AML-193 (cell line): ENCODE measurements at places on chromosomes 5 and 9.

GRCh38 chr5:143551820-143552251, 148.3 kb upstream of the NR3C1 start:
- no peak for DNase-seq

DNA sequence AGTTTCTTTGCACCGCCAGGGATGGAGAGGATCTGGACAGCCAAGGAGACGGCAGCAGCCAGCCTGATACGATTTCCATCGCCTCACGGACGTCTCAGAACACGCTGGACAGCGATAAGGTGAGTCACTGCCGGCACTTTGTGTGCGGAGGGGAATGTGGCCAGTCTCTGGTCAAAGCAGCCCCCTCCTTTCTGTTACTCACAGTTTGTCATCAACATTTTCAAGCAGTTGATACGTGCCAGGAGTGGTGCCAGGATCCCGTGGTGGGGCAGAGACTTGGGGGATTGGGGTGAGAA, 175.1 kb upstream of the OTULINL start:
- no peak for DNase-seq

GRCh38 chr5:160118349-160119141, 705 bp downstream of the PWWP2A start:
- no peak for DNase-seq

- DNase-seq = no peak
These were observed 92.5 kb downstream of the SIL1 start for GRCh38 chr5:139105621-139106071.

DNA sequence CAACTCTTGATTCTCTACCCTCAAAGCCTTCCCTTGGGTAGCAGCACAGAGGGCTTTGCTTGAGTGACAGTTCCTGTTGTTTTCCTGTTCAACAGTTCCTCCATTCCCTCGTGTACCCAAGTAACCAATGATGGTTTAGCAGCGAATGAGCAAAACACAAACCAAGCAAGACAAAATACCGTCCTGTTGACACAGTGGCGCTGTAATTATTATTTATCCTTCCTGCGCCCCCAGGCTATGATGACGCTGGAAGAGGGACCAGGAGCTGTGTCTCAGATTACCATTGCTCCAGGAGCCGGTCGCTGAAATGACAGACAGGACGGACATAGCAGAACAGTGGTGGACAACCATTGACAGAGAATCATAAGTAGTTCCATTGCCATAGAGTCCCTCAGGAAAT, 154.8 kb downstream of the GADD45G start:
- DNase-seq = no peak

DNA sequence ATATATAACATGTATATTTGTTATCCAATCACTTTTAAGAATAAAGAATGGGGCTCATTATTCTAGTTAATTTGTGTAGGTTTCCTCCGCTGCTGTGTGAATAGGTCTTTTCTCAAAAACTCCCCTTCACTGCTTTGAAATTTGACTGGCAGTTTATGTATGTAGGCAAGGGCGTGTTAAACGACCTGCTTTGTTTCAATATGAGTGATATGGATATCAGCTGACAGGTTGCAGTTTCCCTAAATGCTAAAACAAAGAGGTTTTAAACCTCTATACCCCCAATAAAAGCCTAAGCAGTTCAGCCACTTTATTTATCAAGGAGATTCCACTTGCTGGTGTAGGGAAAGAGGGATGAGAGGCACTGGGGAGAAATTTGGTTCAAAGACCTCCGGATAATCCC, 159.6 kb downstream of the TMEM167A start:
- no peak for DNase-seq

DNA sequence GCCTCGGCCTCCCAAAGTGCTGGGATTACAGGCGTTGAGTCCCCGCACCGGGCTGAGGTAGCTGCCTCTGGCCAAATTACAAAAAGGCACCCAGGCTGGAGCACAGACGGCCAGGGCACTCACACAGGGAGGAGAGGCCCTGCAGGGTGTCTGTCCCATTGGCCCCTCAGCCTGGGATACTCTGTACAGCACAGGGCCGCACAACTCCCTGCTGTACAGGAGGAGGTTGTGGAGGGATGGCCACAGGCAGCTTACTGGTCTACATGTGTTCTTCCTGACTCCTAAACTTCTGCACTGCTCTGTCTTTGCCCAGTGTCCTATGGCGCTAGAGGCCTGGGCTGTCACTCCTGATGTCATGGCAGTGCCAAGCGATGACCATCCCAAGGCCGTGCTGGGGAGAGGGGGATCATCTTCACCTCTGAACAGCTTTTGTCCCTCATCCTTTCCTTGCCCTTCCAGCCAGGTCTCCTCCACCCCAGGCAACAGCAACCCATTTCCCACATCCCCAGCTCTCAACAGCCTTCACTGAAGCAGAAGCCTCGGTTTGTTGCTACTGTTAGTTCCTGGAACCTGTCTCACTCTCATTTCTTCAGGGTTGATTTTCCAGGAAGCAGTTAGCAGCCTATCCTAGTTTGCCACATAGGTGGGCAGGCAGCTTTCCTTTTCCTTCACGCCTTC, 1.8 kb upstream of the CNOT6 start:
- no peak for DNase-seq

- peak; percentile 93 for DNase-seq
These were observed 25.7 kb downstream of the FAM170A start for GRCh38 chr5:119655061-119655460.

- no peak for DNase-seq
These were observed 32.3 kb downstream of the GALNT12 start for GRCh38 chr9:98839724-98840123.

GRCh38 chr5:43065387-43065947, 25.3 kb upstream of the ANXA2R start:
- DNase-seq = peak; percentile 43

GRCh38 chr5:16178745-16179372, 732 bp downstream of the MARCHF11 start:
- DNase-seq = no peak

- DNase-seq = peak; percentile 6
These were observed 104.3 kb upstream of the PCSK1 start for GRCh38 chr5:96537386-96537785.

- no peak for DNase-seq
These were observed 10.9 kb downstream of the DAB2IP start for GRCh38 chr9:121662359-121662758.

DNA sequence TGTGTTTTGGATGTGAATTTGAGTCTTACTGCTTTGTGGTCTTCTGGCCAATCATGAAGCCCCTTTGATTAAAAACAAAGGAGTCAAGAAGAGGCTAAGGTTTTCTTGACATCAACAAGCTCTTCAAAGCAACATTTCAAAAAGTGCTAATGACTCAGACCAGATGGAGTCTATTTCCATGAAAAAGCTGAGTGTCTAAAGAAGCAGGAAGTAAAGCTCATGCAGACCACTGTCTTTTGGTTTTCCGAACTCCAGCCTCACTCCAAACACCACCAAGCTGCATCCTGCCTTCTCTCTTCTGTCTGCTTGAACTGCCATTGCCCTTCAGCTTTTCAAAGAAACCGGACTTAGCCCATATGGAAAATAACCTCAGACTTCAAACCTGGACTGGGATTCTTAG, 115.2 kb downstream of the PRDM6 start:
- DNase-seq = no peak

- DNase-seq = no peak
These were observed 15.4 kb downstream of the ZNF622 start for GRCh38 chr5:16450163-16450562.

- DNase-seq = no peak
These were observed 14.5 kb downstream of the PHF19 start for GRCh38 chr9:120862452-120862851.

GRCh38 chr5:150164211-150164980, 2.2 kb upstream of the CDX1 start:
- DNase-seq = no peak

DNA sequence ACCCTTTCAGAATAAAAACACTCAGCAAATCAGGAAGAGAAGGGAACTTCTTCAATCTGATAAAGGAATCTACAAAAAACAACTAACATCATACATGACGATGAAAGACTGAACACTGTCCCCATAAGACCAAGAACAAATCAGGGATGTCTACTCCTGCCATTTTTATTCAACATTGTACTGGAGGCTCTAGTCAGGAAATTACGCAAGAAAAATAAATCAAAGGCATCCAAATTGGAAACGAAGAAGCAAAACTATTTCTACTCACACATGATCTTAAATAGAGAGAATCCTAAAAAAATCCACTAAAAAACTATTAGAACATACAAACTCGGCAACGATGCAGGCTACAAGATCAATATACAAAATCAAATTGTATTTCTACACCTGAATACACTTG, 42.3 kb downstream of the IPPK start:
- no peak for DNase-seq

GRCh38 chr9:136140046-136140445, 21.4 kb upstream of the TMEM250 start:
- DNase-seq = no peak

DNA sequence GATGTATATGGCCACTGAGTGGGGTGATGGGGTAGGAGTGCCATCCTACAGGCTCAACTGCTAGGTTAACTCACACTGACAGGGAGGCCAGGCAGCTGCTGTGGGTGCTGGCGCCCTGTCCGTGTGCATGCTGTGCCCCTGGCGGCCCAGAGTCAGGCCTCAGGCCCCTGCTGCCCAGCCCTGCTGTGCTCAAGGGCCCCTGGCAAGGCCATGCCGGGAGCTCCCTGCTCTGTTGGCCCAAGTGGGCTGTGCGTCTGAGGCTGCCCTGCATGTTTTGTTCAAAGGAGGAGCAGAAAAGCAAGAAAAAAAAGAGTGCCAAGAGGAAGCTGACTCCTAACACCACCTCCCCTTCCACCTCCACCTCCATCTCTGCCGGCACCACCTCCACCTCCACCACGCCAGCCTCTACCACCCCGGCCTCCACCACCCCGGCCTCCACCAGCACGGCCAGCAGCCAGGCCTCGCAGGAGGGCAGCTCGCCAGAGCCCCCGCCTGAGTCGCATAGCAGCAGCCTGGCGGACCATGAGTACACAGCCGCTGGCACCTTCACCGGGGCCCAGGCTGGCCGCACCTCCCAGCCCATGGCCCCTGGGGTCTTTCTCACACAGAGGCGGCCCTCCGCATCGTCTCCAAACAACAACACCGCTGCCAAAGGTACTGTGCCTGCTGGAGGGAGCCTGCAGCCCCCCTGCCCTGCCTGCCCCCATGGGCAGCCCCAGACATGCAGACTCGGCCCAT, 100.1 kb downstream of the PHF2 start:
- no peak for DNase-seq

- no peak for DNase-seq
These were observed 5.1 kb upstream of the RAB14 start for GRCh38 chr9:121206516-121207370.

DNA sequence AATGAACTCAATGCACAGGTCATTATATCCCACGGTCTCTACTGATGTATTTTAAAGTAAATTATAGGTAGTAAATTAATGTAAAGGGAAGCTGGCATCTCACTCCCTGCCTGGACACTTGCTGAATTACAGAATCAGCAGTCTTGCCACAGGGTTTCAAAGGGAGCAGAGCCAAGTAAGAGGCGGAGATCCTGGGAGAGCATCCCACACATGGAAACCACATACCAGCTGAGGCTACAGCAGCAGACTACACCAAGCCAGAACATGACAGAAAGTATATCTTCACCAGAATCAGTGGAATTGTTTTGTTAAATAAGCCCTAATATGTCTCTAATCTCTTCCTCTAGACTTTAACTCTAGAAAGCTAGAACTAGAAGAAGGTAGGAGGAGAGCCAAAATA, 1689.2 kb upstream of the WWC1 start:
- DNase-seq = no peak

- DNase-seq = peak; percentile 71
These were observed 83.9 kb downstream of the SLC1A3 start for GRCh38 chr5:36690041-36690961.

GRCh38 chr9:114552706-114553105, 34.9 kb upstream of the ATP6V1G1 start:
- DNase-seq = no peak

GRCh38 chr5:55250064-55250463, 16.7 kb upstream of the CCNO start:
- DNase-seq = no peak

DNA sequence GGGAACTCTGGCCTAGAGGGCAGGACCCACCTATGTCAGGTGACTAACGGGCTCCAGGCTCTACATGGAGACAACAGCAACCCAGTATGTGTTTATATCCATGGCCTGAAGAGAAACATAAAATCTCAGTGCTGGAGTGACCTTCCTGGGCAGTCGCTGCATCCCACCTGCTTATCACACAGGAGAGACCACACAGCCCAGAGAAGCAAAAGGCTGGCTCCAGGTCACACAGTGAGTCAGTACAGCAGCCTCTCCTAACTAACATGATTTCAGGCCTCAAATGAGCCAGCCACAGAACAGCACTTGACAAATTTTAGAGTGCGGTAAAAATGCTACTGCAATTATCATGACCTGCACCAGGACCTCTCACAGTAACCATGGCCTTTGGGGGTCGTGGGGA, 54.0 kb upstream of the TGFBR1 start:
- DNase-seq = no peak

DNA sequence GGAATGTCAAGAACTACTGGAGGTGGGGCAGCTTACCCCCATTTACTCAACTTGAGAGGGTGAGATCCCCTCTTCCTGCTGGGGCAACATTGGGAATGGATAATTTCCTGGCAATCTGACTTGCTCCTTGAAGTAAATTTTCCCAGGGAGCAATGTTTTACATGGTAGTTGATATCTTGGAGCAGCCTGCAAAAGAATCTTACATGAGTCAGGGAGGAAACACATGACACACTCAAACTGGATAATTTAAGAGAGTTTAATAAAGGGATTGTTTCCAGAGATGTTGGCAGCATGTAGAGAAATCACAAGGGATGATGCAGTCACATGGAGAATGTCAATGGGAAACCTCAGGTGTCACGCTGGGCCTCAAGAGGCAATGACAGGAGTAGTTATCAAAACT, 212.5 kb downstream of the GAS1 start:
- DNase-seq = no peak

DNA sequence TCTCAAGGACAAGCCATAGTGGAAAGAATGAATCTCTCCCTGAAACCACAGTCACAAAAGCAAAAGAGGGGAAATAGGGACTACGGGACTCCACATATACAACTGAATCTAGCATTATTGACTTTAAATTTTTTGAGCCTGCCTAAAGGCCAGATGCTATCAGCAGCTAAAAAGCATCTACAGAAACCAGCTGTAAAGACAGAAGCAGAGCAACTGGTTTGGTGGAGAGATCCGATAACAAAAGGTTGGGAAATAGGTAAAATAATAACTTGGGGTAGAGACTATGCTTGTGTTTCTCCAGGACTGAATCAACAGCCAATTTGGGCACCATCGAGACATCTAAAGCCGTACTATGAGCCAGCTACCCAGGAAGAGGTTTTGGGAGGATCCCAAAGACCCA, 281.2 kb downstream of the CDH18 start:
- no peak for DNase-seq
